ENCODE measurements at places on chromosomes 6 and 20.

GRCh38 chr6:68364271-68364805 lies 270.7 kb upstream of the ADGRB3 start:
- H3K4me1 ChIP-seq: no peaks in the 10 kb centered on the region
- no peak for DNase-seq
- no peaks in the 10 kb centered on the region for H3K27me3 ChIP-seq
- H3K36me3 ChIP-seq: no peaks in the 10 kb centered on the region

GRCh38 chr20:5881703-5882102 lies 68.6 kb downstream of the TRMT6 start:
- no peak for DNase-seq
- no peak overlapping the region for H3K27ac ChIP-seq
- no peaks in the 10 kb centered on the region for H3K4me1 ChIP-seq
- no peaks in the 10 kb centered on the region for H3K36me3 ChIP-seq
- no peak overlapping the region for H3K4me3 ChIP-seq

- no peak for DNase-seq
- no peak overlapping the region for H3K27ac ChIP-seq
- H3K4me1 ChIP-seq: peaks cover 5% of the 10 kb centered on the region
- H3K27me3 ChIP-seq: no peaks in the 10 kb centered on the region
- H3K4me3 ChIP-seq: peak overlapping the region; percentile 84
Measured at GRCh38 chr20:380763-381580, 412 bp downstream of the TRIB3 start.

- H3K4me3 ChIP-seq: no peak overlapping the region
- H3K27me3 ChIP-seq: no peaks in the 10 kb centered on the region
- peaks cover 15% of the 10 kb centered on the region for H3K4me1 ChIP-seq
Measured at GRCh38 chr6:32183483-32184083, 470 bp downstream of the AGER start.

DNA sequence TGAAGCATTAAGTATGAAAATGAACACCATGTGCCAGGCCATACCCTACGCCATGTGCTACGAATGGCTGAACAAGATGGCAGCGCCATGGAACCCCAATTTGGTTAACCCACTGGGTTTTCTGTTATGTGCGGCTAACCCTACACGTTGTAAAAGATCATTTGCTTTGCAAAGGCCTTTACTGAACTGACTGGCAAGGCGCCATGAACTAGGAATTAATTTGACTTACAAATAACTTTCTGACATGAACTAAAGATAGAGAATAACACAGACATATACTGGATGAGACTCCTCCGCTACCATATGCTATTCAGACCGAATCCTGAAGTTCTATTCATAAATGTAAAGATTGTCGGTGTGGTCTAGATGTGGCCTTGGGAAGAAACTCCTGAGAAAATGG lies 3.9 kb downstream of the CNKSR3 start:
- H3K4me1 ChIP-seq: peaks cover 58% of the 10 kb centered on the region
- peak overlapping the region; percentile 87 for H3K4me3 ChIP-seq
- DNase-seq: no peak
- H3K27ac ChIP-seq: no peak overlapping the region
- no peaks in the 10 kb centered on the region for H3K36me3 ChIP-seq
- no peaks in the 10 kb centered on the region for H3K27me3 ChIP-seq

- peak; percentile 67 for DNase-seq
- peak overlapping the region; percentile 83 for H3K27ac ChIP-seq
- no peak overlapping the region for H3K4me3 ChIP-seq
- H3K4me1 ChIP-seq: peaks cover 21% of the 10 kb centered on the region
Measured at GRCh38 chr6:11263291-11263775, 30.9 kb upstream of the NEDD9 start.

DNA sequence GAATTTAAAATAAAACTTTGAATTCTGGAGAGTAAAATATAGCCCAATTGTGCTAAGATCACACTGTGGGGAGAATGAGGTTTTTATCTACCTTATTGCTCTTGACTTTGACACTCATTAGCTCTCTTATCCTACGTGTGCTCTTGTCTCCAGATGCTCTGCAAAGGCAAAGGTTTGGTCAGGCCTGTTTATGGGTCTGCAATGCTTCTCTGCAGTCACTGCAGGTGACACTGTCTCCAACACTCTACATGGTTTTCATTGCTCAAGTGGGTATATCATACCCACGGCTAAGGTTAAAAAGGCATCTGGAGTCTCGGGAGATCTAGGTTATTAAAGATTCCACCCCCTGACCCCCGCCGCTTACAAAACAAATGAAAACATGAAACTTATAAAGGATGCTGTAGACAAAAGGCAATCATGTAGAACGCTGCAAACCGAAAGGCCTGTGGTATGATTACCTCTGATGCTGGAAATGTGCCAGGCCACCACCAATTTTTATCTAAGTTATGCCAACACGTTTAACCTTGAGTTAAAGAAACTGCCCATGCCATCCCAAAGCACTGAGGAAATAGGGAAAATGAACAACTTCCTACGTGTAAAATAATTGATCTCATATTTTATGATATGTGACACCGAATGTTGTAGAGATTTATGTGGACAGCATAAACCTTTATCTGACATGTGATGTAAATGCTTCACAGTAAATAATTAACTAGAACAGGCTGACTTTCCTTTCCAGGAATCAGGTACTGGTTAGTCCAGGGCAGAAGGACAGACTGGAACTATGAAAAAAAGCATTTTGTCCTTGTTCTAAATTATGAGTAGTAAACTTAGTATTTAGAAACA lies 238.2 kb upstream of the NOX3 start:
- no peak for DNase-seq
- H3K36me3 ChIP-seq: no peaks in the 10 kb centered on the region
- no peaks in the 10 kb centered on the region for H3K27me3 ChIP-seq
- H3K27ac ChIP-seq: no peak overlapping the region
